Pericardium fibroblast (primary cell): ENCODE measurements at places on chromosomes 2 and 18. TPM values are rescaled to one million over a fixed set of nuclear protein-coding genes. Genes with fewer than 3 reads are reported as not detected.

TMEM17 gene
- 1.1 and 1.3 TPM in 2 replicates for total RNA-seq

MDH1B gene
- 0.43 and 0.93 TPM in 2 replicates for total RNA-seq

POMC gene
- total RNA-seq = 5.3 and 6.1 TPM in 2 replicates

REL gene
- 3.2 and 3.7 TPM in 2 replicates for total RNA-seq

RBM44 gene
- not detected in 2 replicates for total RNA-seq

REG3G gene
- not detected in 2 replicates for total RNA-seq

AP1S3 gene
- total RNA-seq = 0.68 and 5.4 TPM in 2 replicates

IKZF2 gene
- total RNA-seq = 3.7 and 11.3 TPM in 2 replicates

HOXD8 gene
- 1.2 and 5.0 TPM in 2 replicates for total RNA-seq

ZNF385B gene
- total RNA-seq = not detected in 2 replicates

PTPN18 gene
- 20.0 and 21.7 TPM in 2 replicates for total RNA-seq

CNTNAP5 gene
- total RNA-seq = under 0.01 TPM in 1 of 2 replicates, not detected in the other

GDF7 gene
- total RNA-seq = 0.09 and 0.12 TPM in 2 replicates

SPP2 gene
- not detected in 2 replicates for total RNA-seq

PSTPIP2 gene
- 1.5 and 4.3 TPM in 2 replicates for total RNA-seq

BOLL gene
- total RNA-seq = not detected in 2 replicates

PJVK gene
- total RNA-seq = 0.12 and 1.9 TPM in 2 replicates

OXER1 gene
- 0.09 TPM in 1 of 2 replicates, not detected in the other for total RNA-seq

GPN1 gene
- 26.4 and 29.9 TPM in 2 replicates for total RNA-seq

ANKRD30B gene
- total RNA-seq = not detected in 2 replicates
